ENCODE measurements at places on chromosomes 4 and X.

DNA sequence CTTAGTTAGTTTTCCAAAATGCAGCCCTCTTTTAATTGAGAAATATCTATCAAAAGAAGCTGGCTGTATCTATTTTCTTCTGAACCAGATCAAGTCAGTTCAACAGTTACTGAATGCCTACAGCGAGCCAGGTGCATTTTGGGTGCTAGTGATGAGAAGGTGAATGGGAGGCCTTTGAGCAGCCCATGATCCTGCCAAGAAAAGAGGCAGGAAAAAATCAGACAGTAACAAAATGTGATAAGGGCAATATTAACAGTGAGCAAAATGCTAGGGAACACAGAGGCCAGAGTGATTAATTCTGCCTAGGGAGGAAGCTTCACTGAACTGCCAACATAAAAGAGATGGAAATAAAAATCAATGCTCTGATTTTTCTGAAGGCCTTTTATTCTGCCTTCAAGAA is 248.5 kb downstream of the SNCA start:
- no peak for DNase-seq

- no peak for DNase-seq
Measured at GRCh38 chrX:133401536-133401935, 13.8 kb downstream of the GPC4 start.

- no peak for DNase-seq
Measured at GRCh38 chr4:1871471-1872021, 353 bp downstream of the NSD2 start.

DNA sequence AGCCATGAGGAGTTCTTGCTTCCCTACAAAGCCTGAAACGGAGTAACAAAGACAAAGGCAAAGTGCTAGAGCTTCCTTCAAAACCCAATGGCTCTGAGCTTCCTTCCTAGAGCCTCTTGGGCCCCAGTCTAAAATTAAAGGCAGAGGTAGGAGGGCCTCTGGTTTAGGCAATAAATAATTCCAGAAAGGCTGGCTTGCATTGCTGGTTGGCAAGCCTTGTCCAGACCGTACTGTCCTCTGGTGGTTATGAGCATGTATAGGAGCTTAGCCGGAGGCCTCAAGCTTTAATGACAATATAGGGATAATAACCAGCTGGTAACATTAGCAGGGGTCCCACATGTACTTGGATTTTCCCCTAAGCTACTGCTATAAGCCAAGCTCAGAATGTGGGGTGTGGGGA is 237.3 kb downstream of the AR start:
- DNase-seq, result no peak

DNA sequence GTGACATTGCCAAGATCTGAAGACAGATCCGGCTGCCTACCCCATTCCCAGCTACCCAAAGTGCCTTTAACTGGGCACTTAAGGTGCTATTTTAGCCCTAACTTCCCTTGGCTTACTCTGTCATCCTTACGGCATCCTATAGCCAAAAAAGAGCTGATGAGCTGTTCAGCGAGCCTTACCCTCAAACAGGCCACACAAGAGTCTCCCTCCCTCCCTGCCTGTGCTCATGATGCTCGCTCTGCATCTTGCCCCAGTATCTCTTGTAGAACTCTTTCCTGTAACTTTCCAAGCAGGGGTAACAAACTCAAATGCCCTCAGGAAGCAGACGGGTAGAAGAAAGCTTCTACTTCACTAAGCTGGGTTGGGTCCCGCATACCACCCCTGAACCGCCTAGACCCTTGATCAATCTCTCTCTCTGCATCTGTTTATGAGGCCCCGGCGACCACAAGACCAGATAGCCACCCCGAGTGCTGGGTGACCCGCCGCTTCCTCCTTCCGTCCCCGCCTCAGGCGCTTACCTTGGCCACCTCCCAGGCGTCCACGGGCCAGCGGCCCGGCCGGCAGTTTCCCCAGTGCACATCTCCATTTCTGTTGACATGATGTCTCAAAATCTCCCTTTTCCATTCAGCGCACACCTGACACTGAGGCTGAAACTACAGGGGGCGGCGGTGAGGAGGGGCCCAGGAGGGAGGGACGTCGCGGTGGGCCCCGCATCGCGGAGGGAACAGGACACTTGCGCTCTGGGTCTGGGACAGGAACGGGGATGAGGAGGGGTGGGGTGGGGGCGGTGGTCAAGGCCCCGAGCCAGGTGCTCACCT is 663 bp downstream of the CXorf38 start:
- no peak for DNase-seq

DNA sequence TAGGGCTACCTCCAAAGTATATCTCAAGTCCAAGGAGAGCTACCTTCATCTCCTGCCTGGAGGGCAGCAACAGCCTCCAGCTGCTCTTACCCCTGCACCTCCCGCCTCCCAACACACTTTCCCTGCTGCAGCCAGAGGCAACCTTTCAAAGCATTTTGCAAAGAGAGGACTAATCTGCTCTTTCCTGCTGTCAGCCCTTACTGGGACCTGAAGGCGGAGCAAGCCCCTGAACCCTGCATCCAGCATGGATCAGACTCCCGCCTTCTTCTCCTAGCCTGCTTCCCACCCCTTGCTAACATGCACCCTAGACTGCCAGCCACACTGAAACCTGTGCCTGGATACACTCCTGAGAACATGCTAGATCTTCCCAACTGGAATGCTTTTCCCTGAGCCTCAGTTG is 37.7 kb upstream of the VMA21 start:
- no peak for DNase-seq

DNA sequence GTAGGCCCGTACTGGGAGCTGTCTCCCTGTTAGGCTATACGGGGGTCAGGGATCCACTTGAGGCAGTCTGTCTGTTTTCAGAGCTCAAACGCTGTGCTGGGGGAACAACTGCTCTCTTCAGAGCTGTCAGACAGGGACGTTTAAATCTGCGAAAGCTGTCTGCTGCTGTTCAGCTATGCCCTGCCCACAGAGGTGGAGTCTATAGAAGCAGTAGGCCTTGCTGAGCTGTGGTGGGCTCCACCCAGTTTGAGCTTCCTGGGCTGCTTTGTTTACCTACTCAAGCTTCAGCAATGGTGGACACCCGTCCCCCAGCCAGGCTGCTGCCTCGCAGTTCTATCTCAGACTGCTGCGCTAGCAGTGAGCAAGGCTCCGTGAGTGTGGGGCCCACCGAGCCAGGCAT is 27.3 kb upstream of the PHEX start:
- DNase-seq, result no peak

DNA sequence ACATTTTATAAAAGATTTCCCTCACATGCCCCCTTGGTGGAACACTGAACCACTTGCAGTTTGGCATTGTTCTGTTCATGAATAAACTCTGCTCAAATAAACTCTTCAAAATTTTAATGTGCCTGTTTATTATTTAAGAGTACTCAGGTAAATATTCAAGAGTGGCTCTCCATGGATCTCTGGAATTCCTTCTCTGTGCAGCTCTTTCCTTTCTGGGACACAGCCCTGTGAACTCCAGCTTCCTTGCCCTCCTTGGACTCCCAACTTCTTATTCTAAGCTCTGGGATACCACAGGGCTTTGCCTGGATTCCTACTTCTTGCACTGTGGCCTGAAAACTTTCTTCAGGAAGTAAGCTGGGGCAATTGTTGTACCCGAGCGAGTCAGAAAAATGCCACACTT is 8.3 kb downstream of the BEX3 start:
- no peak for DNase-seq

GRCh38 chr4:156545003-156545785 is 426.4 kb downstream of the PDGFC start:
- no peak for DNase-seq

DNA sequence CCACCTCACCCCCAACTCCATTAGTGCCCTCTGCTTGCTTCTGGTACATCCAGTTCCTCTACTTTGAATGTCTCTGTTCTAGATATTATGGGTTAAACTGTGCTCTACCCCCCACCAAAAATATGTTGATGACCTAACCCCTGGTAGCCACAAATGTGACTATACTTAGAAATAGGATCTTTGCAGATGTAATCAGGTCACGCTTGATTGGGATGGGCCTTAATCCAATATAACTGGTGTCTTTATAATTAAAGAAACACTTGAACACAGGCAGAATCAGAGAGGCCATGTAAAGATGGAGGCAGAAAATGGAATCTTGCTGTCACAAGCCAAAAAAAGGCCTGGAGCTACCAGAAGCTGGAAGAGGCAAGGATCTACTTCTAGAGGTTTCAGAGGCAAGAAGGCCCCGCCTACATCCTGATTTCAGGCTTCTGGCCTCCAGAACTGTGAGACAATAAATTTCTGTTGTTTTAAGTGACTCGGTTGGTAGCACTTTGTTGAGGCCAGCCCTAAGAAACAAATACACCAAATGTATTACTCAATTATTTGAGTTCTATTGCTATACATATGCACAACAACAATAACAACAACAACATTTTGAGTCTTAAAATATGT is 220.0 kb downstream of the PPP3CA start:
- no peak for DNase-seq

DNA sequence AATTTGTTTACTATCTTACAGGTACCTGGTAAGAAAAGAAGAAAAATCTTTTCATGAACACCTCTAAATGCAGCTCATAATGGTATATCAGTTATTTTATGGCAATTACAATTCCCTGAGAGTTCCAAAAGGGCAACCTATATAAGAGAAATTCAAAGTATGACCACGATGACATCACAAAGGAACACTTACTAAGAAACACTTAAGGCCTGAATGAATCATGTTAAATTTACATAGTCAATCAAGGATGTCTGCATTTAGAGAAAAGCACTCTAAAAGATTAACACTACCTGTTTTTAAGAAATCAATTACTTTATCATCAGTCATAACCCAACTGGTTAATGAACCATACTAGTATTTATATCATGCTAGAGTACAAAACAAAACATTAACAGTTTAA is 63.9 kb downstream of the LCORL start:
- DNase-seq, result no peak

DNA sequence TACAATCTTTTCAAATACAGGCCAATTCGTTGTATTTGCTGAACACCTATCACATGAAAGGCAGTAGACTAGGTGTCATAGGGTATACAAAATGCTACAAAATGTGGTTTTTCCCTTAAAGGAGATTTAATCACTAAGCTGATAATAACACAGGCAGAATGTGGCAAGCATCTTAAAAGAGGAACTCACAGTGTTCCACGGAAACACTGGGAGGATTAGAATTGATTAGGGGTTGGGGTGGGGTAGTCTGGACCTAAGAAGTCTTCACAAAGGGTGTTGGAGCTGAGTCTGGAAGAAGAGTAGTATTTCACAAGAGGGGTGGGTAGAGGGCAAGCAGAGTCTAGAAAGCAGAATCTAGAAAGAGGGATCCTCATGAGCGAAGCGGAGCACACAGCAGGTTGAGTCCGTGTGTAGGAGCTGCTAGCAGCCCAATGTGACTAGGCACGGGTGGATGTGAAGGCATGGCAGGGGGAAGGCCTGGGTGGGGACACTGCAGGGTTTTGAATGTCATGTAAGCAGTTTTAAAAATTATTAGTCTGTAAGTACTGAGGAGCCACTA is 123.6 kb downstream of the MGST2 start:
- no peak for DNase-seq

GRCh38 chrX:47632666-47633065 is 2.9 kb upstream of the CFP start:
- no peak for DNase-seq

DNA sequence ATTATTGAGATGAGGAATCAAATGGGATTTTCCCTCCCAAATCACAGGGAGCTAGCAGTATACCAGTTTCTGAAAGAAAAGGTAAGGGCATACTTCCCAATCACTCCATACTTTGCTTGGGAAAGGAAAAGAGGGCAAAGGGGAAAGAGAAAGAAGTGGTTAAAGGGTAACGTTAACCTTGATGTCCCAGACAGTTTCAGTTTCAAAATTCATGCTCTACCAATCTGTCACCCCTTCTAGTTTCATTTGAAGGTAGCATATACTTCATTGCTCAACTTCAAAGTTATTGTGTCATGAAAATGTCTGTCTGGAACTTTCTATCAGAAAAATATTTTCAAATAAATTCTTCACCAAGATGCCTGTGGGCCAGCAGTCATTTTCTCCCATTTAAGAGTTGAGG is 16.0 kb downstream of the TNMD start:
- DNase-seq, result no peak

GRCh38 chrX:65731684-65732289 is 64.3 kb downstream of the MSN start:
- DNase-seq, result no peak

GRCh38 chr4:103429283-103429682 is 231.1 kb upstream of the CENPE start:
- DNase-seq, result no peak

GRCh38 chr4:127629371-127629770 is 3.4 kb upstream of the INTU start:
- no peak for DNase-seq

GRCh38 chr4:73964862-73965611 is 16.8 kb downstream of the PF4 start:
- DNase-seq, result no peak

DNA sequence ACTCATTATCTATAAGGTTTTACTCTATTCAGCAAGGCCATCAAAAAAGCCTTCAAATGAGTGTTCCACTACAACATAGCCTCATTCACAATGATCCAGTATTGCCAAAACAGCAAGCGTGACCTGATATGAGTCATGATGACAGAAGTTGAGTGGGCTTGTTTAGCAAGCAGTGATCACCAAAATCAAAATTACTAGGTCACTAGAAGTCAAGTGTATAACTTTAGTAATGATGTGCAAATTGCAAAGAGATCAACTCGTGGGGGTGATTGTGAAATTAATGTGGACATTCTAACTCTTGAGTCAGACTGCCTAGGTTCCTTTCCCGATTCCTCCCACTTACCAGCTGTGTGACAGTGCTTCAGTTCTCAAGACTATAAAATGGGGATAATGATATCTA is 124.5 kb downstream of the CHM start:
- DNase-seq, result no peak

- DNase-seq, result no peak
Measured at GRCh38 chrX:115018944-115019343, 1.5 kb upstream of the IL13RA2 start.

DNA sequence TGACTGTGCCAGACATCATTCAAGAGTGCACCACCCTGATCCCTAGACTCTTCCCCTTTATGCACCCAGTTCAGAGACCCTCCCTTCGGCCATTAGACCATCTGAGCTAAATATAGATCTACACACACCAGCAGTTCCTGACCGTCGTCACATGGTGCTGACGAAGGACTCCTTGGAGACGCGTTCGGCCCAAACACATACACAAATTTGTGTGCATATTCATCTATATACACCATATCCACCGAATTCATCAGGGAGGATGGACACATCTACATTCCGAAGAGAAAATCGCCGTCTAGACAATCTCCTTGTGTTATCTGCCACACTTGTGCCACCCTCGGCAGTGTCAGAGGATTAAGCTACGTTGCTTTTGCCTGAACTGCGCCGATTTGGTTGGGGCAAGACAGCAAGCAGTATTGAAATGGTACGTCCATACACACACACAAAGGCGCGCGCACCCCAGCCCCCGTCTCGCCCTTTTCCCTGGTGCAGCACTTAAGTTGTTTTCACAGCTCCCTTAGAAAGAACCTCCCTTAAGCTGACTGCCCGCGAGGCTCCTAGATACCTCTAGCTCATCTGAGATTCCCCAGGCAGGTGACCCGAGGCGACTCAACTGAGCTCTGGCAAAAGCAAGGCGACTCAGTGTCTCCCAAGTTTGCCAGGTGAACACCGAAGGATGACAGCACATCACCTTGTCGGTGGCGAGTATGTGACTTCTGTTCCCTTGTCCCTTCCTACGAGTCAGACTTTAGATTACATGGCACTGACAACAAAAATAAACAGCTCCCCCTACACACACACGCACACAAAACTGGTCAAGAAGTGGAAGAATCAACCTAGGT is 1.0 kb downstream of the RASGEF1B start:
- DNase-seq, result no peak

- DNase-seq, result no peak
Measured at GRCh38 chrX:115367951-115368350, 78.4 kb downstream of the LUZP4 start.
